ENCODE measurements at places on chromosomes 3 and 15. TPM values are rescaled to one million over a fixed set of nuclear protein-coding genes. Genes with fewer than 3 reads are reported as not detected.

DNA sequence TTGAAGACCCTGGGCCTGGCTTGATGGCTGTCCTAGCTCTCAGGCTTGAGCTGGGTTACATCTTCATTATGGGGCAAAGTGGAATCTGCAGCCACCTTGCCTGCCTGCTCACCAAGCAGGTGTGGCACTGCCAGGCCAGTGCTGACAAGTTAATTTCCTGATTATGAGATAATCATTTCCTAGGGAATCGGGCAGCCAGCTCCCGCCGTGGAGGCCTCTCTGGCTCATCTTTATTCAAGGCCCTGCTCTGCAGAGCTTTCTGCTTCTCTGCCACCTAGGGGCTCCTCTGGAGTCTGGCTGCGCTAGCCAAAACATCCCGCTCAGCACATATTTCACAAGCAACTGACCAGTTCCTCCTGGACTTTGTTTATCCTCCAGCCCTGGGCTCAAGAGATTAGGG lies 9.9 kb downstream of the LOXL1 start:
- DNase-seq, result no peak

GRCh38 chr15:83092309-83092976 lies 15.0 kb upstream of the TM6SF1 start:
- no peak for DNase-seq

DNA sequence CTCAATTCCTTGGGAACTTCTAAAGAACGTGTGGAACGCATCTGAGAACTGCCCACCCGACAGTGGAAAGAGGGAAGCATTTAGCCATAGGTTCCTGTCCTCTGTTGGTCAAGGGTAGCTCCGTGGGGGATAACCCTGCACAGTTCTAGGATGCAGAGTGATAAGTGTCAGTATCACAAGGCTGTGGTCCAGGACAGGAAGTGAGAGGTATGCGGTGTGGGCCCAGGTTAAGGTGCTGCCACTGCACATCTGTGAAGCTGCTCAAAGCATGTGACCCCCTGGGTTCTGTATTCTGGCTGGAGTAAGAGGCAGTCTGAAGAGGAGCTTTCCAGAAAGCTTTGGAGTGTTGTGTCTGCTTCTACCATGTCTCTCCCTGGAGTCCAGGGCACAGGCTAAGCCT lies 51.7 kb upstream of the HES1 start:
- no peak for DNase-seq

- DNase-seq, result no peak
These were observed 740 bp upstream of the ZBTB47 start for GRCh38 chr3:42652611-42653302.

DNA sequence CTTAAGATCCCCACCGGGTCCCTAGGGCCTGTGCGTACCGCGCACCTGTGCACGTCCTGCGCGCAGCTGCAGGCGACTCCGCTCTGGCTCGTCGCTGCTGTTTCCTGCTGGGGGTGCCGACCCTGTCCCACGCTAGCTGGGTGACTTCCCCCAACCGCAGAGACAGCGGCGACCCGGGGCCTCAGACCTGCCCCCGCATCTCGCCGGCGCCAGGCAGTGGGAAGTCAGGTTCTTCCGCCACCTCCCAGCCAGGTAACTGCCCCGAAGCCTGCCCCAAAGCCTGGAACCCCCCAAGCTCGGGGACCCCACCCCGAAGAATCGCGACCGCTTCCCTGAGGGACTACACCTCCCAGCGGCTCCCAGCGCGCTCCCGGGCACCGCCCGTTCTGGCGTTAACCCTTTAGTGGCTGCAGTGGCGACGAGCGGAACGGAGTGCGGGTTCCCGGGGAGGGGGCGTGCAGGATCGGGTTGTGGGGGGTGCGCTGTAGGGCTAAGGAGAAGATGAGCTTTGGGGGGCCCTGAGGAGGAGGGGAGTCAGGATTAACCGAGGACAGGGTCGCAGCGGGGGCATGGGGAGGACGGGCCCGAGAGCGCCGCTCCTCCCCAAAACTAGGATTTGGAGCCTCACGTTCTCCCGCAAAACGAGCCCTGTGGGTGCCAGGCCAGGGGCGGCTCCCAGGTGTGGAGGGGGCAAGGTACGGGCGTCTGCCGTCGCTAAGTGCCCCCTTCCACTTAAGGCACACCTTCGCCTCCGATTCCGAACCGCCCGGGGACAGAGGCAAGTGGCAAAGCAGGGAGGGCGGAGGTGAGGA lies 589 bp downstream of the NEIL1 start:
- peak; percentile 26 for DNase-seq

GRCh38 chr15:88897456-88898194 lies 2.3 kb upstream of the HAPLN3 start:
- DNase-seq, result peak; percentile 62

DNA sequence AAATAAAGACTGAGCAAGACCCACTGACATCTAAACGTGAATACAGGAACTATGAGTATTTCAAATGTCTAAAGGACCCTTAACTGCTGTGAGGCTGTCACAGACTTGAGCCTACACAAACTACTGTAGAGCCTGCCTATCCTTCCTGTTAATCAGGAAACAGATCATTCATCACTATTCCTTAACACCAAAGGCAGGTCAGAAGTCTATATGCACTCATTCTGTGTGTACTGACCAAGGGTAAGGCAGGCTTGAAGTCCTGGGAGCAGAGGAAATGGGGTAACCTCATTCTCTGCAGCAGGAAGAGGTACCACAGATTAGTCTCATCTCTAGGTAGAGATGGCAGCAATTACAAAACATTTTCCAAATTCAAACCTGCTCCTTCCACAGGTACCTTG lies 30.7 kb downstream of the NPTN start:
- no peak for DNase-seq

DNA sequence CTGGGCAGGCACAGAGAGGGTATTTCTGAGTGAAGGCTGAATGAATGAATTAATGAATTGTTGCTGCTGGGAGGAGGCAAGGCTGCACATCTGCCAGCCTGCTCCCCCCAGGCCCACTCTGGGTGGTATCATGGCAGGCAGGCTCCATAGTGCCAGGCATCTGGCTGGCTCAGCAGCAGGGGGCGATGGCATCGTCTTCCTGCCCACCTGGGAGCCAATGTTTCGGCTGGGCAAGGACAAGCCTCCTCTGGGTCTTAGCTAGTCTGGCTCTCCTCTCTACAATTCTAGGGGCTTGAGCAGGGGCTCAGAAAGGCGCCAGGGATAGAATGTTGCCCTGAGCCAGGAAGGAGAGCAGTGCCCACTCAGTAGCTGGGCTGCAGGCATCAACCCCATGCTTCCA lies 1.7 kb upstream of the TLR9 start:
- no peak for DNase-seq

DNA sequence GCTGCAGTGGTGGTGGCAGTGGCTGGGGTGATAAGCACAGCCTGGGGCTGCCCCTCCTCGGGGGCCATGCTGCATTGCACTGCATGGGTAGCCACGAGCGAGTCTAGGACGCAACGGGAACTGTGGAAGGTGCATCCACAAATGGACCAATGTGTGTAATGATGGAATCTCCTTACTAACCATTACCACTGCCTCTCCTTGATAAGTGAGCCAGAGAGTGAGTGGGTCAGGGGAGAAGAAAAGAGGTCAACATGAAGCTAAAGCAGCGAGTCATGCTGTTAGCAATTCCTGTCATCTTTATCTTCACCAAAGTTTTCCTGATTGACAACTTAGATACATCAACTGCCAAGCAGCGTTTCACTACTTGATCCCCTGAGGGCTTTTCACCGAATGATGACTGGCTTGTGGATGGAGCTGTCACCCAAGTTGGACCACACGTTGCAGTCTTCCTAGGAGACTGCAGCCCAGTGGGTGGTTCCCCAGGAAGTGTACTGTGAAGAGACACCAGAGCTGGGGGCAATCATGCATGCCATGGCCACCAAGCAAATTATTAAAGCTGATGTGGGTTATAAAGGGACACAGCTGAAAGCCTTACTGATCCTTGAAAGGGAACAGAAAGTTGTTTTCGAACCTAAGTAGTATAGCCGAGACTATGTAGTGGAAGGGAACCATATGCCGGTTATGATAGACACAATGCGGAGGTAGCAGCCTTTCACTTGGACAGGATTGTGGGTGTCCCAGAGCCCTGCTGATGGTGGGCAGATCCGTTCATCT lies 20.6 kb downstream of the SAMD7 start:
- no peak for DNase-seq

DNA sequence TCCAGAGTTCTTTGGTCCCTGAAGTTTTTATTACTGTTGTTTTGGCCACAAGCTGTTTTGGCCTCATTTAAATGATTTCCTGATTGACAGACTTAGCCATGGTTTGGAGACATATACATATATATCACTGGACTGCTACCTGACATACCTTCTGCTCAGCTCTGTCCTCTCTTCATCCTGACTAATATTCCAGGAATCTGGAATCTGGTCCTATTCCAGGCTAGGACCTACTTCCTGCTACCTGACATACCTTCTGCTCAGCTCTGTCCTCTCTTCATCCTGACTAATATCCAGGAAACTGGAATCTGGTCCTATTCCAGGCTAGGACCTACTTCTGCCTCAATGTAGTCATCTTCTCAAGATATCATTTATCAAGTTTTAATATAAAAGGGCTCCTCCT lies 724.4 kb upstream of the ROBO1 start:
- no peak for DNase-seq

DNA sequence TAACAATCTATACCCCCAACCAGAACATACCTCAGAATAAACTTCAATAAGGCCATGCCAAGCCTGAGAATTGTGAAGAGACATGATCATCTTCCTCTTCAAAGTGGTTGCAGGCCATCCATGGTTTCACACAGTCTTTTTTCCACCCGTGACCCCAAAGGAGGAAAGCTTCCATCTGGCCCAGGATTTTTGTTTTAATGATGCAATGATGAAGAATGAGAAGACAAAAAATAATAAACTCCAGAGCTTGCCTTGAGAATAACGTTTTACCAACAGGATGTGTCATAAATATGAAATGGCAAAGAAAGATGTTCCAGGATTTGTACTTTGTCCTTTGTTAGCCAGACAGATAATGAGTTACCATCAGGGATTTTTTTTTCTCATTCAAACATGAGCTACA lies 201.9 kb downstream of the WNT5A start:
- DNase-seq, result no peak

DNA sequence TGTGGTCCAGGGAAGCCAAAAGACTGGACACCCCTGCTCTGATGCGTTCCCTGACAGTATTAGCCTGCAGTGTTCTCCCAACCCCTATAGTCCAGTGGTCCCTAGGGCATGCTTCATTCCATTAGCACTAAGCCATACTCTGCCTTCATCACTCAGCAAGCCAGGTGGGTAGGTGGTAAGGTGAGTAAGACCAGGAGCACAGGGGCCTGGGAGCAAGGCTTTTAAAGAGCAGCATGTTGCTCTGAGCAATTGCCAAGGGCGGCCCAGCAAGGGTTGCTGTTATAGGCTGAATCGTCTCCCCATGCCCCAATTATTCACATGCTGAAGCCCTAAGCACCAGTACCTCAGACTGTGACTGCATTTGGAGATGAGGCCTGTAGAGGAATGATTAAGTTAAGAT lies 11.0 kb downstream of the CXCR6 start:
- no peak for DNase-seq

- DNase-seq, result no peak
These were observed 26.9 kb upstream of the CA12 start for GRCh38 chr15:63408524-63408923.

- no peak for DNase-seq
These were observed 275.9 kb upstream of the NR2F2 start for GRCh38 chr15:96054621-96055020.

- DNase-seq, result no peak
These were observed 57.9 kb upstream of the DPH6 start for GRCh38 chr15:35603856-35604255.

- DNase-seq, result no peak
These were observed 1.8 kb upstream of the GPR171 start for GRCh38 chr3:151204530-151205402.

- peak; percentile 44 for DNase-seq
These were observed 42.5 kb downstream of the CMTM6 start for GRCh38 chr3:32460031-32460749.

DNA sequence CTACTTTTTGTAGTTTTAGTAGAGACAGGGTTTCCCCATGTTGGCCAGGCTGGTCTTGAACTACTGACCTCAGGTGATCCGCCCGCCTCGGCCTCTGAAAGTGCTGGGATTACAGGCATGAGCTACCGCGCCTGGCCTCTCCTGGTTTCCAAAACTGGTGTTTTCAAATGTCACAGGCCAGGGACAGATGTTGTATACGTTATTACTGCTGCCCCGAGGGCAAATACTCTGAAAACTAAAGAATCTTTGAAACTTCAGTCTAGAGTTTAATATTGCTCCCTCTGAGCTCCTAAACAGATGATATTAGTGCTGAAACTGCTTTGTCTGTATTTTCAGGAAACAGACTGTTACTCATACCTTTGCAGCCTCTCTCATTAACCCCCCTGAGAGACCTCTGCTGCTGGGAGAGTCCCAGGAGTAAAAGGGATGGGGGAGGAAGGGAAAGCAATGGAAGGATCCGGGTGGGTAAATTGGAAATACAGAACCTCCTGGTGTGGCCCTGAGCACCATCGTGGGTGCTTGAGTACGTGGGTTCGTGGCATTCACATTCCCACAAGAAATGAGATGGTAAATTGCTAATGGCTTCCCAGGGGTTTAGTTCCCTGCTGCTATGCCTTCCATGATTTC lies 96.3 kb upstream of the IGF1R start:
- DNase-seq, result no peak

- no peak for DNase-seq
These were observed 775 bp downstream of the TTC21A start for GRCh38 chr3:39108200-39108710.

DNA sequence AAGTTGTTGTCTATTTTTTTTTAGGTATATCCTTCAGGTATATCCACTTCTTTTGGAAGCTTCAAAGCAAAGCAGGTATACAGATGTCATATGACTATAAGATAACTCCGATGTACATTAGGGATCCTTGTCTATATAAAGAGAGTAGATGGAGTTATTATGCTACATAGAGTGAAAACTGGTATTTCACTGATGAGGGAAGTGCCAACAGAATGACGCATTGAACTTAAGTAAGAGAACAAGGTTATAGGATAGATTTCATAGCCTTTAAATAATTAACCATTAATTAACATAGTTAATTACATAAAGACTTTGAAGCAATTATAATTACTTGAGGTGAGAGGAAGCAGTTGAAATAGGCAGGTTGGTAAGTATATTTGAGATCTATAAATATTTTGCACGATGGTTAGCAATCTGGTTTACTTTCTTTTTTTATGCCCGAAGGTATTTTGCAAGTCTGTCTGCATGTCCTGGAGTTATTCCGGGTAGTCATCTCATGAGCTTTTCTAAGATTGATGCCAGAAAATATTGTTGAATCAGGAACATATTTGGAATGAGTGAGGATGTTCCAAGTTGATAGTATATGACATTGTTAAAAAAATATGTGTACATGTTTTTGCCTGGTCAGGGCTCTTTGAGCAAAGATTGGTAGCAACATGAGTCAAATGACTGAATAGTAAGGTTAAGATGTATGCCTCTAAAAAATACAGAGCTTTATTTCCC lies 299.5 kb upstream of the KCNMB2 start:
- no peak for DNase-seq

CCR3 gene
- total RNA-seq, result 0.23 TPM

PRSS50 gene
- not detected for total RNA-seq

CCNL1 gene
- 1,257 TPM for total RNA-seq

FOXB1 gene
- total RNA-seq, result 0.22 TPM

HGD gene
- total RNA-seq, result 2.8 TPM

PLSCR5 gene
- total RNA-seq, result not detected

IRAK2 gene
- total RNA-seq, result 5.0 TPM

CNTN4 gene
- not detected for total RNA-seq
